ENCODE measurements at places on chromosomes 6 and 20. TPM values are rescaled to one million over a fixed set of nuclear protein-coding genes. Genes with fewer than 3 reads are reported as not detected.

DNA sequence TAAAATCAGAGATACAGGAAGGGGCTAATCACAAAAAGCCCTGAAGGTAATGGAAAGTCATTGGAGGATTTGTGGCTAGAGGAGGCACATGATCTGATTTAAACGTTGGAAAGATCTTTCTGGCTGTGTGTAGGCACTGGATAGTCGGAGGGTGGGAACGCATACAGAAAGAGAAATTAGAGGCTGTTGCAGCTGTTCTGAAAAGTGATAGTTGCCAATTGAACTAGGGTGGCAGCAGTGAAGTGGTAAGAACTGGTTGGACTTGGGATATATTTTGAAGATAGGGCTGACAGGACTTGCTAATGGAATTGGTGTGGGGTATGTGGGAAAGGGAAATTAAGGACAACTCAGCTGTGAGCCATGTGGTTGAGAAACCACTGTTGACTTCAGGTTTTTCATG is 223.6 kb downstream of the OGFRL1 start:
- ATAC-seq = no peak

- ATAC-seq = peak; percentile 89
Measured at GRCh38 chr6:140174524-140174923, 800.1 kb upstream of the CITED2 start.

DNA sequence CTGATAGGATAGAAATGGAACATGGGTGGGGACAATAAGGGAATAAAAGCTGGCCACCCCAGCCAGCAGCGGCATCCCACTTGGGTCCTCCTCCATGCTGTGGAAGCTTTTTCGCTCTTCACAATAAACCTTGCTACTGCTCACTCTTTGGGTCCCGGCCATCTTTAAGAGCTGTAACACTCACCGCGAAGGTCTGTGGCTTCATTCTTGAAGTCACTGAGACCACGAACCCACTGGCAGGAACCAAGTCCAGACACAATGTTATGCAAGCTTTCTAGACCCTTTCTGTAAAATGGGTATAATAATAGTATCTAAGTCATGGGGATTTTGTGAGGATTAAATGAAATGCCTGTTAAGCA is 48.9 kb upstream of the EZR start:
- ATAC-seq = no peak

DNA sequence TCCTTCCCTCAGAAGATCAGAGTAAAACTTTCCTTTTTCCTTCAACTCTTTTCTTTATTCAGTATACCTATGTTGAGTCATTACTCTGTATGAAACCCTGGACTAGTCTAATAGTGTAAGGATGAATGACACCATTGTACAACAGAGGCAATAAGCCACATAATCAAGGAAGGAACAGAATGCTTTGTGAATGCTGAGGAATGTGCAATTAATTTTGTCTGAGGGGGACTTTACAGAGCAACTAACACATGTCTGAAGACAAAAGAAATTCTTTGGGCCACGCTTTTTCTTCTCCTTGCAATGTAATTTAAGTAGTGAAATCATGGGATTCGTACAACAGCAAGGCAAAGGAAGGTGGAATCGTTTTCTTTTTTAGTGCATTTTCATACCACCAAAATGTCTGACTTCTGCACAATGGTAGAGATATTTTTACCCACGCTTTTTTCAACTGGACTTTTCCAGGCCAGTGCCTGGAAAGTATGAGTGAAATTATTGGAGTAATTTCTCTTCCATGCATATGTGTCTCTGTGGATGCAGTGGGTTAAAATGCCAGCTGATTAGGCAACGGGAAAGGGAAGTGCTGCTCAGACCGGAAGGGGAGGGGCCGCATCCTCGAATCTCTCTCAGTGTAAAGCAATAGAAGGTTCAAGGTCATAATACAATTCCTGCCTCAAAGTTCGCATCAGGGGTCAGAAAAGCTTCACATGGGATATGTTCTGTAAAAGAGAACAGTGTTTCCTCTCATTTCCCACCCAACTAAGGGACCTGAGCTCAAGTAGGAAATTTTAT is 89.9 kb upstream of the MTHFD1L start:
- ATAC-seq = peak; percentile 75

- ATAC-seq = no peak
Measured at GRCh38 chr6:113819169-113819830, 37.8 kb upstream of the MARCKS start.

DNA sequence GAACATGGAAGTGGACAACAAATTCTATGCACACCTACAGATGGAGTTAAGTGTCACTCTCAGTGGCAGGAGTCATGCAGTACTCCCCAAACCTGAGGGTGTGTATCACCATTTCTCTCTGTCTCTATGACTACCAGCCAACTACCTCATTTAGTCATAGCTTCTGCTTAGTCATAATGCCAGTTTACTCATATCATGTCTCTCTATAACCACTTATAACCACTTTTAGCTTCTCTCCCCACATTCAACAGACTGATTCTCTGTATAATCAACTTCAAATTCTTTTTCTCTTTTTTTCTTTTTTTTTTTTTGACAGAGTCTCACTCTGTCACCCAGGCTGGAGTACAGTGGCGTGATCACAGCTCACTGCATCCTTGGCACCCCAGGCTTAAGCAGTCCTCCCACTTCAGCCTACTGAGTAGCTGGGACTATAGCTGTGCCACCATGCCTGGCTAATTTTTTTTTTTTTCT is 13.8 kb upstream of the GTF3C6 start:
- ATAC-seq = peak; percentile 100

DNA sequence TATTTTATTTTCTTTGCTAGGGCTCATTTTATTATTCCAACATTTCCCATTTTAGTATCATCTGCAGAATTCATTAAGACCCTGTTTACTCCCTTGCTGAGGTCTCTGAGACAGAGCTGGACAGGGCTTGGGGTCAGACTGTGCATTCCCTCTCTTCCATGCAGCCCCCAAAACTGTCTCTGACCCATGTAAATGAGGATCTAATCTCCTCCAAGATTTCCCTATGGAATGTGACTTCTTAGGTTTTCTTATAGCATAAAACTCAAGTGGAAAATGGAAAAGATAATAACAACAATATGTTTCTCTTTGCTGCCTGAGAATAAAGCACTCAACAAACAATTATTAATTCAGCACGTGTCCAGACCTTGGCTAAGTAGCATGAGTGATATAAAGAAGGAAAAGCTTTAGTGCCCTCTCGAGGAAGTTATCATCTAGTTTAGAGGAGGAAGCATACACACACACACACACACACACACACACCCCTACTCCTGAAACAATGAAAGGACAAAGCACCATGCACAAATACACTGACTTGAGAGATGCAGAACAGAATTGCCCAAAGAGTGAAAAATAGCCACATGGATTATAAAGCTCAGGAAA is 815.5 kb downstream of the BCKDHB start:
- ATAC-seq = no peak

DNA sequence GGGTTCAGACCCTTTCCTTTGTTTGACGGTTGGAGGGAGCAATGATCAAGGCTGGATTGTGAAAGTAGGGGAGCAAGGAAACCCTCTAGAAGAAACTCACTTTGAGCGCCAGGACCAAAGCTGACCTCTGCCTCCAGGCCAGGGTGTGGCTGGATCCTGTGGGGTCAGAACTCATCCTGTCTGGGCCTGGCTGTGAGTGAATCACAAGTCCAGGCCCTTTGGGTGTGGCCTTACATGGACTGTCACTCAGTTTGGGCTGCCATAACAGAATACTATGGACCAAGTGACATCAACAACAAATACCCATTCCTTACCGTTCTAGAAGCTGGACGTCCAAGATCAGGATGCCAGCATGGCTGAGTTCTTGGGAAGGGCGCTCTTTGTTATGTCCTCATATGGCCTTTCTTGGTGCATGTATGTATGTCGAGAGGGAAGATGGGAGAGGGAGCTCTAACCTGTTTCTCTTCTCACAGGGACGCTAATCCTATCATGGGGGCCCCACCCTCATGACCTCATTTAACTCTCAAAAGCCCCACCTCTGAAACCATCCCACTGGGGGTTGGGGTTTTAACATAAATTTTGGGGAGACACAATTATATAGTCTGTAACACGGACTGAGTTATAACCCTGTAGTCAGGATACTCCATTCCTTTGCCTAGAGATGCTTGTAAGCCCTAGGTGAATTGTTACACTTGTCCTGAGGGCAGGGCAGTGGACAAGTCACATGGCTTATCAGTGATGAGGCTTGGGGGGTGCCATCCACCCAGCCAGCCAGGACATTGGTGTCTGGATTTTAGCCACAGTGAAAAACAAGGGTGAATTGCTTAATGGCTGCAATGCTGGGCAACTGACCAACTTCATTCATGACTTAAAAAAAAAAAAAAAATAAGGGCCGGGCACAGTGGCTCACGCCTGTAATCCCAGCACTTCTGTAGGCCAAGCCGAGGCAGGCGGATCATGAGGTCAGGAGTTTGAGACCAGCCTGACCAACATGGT is 80.0 kb downstream of the TRMT11 start:
- peak; percentile 50 for ATAC-seq

GRCh38 chr6:136155191-136155590 is 94.9 kb downstream of the MTFR2 start:
- no peak for ATAC-seq

GRCh38 chr6:11188161-11188915 is 44.1 kb downstream of the NEDD9 start:
- ATAC-seq = no peak

- ATAC-seq = no peak
Measured at GRCh38 chr6:156771047-156771446, 6.1 kb upstream of the ARID1B start.

GRCh38 chr6:82987951-82988350 is 77.7 kb downstream of the UBE3D start:
- no peak for ATAC-seq

- no peak for ATAC-seq
Measured at GRCh38 chr6:29994826-29995225, 52.5 kb downstream of the HLA-A start.

DNA sequence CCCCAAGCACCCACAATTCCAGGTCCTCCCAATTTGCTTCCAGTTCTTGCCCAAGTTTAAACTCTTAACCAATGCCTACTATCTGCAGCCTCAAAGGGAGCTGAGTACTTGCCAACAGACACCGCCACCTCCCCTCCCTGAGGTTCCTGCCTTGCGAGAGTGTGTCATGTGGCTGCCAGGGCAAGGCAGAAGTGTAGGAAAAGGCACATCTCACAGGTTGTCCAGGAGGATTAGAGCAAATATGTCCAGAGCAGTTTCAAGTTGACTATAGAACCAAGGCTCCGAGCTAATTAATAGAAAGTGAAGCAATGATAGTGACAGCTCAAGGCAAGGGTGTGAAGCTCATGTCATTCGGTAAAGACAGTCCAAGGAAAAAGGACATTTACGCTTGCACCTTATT is 127.8 kb downstream of the ATXN1 start:
- ATAC-seq = peak; percentile 47

The GTSF1L gene
- not detected for total RNA-seq

The CALHM4 gene
- not detected for total RNA-seq

The DYNLT2 gene
- 0.84 TPM for total RNA-seq

The GUCA1A gene
- total RNA-seq = not detected

The PRL gene
- not detected for total RNA-seq

The AKAP12 gene
- 1.8 TPM for total RNA-seq

The ENPP5 gene
- 0.44 TPM for total RNA-seq

The HACE1 gene
- total RNA-seq = 9.0 TPM

The LRRC1 gene
- total RNA-seq = 21.9 TPM

The MMS22L gene
- total RNA-seq = 10.2 TPM

The FOXS1 gene
- total RNA-seq = 0.40 TPM

The PM20D2 gene
- total RNA-seq = 5.5 TPM

The DEFB132 gene
- total RNA-seq = not detected

The PPIL4 gene
- 12.1 TPM for total RNA-seq

The DDO gene
- 0.08 TPM for total RNA-seq
